BJ (cell line): ENCODE measurements at places on chromosomes 3 and 15. TPM values are rescaled to one million over a fixed set of nuclear protein-coding genes. Genes with fewer than 3 reads are reported as not detected.

The IL17RE gene
- polyA plus RNA-seq, result 2.2 and 4.0 TPM in 2 replicates

DNA sequence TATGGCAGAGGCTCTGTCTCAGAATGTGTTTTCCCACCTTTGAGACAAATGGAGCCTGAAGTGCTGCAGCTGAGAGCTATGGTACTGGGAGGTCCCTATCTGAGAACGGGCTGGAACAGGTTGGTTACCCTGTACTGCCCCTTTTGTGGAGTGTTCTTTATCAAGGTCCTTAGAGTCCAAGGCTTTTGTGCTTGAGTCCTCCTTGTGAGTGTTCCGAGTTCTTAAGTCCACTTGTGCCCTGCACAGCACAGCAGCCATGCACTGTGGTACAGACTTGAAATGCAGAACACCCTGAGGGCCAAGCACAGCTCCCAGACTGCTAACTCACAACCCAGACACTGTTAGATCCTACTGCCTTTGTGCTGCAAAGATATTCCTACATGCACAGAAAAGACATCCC lies 67.8 kb downstream of the ARHGAP31 start:
- no peak for DNase-seq

DNA sequence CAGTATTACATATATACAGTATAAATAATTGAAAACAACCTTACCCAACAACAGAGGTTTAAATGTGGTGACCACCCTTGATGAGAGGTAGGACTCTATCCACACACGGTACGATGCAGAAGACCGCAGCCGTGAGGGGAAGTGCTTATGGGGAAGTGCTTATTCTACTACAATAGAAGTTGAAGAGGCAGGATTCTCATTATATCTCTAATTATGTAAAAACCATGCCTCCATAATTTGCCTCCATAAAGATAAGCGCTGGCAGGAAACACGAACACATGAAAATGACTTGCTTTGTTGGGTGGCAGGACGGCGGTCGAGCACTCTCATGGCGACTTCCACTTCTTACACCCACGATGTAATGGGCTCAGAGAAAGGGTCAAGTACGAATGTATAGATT lies 7.2 kb upstream of the MUC13 start:
- DNase-seq, result no peak

- DNase-seq, result no peak
These were observed 231.2 kb upstream of the CTDSPL start for GRCh38 chr3:37630441-37630840.

DNA sequence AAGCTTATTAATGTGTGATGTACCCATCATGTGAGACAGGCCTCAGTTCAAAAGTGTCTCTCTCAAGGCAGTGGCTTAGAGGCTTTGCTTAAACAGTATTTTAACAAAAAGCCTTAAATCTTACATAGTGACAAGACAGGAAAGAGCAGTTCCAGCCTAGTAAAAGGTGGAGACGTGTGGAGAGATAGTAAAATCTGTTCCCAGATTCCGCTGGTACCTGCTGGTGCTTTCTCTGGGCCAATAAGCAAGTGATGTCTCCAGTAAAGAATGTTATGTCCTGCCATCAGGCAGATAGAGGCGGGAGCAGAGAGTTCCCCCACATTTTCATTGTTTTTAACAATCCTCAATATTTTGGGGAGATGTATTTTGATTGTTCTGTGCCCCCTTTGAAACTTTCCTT lies 135.0 kb downstream of the VPS8 start:
- DNase-seq, result no peak

- DNase-seq, result no peak
These were observed 180.2 kb downstream of the SLCO3A1 start for GRCh38 chr15:92033723-92034122.
